ENCODE measurements at places on chromosomes 16 and 17.

DNA sequence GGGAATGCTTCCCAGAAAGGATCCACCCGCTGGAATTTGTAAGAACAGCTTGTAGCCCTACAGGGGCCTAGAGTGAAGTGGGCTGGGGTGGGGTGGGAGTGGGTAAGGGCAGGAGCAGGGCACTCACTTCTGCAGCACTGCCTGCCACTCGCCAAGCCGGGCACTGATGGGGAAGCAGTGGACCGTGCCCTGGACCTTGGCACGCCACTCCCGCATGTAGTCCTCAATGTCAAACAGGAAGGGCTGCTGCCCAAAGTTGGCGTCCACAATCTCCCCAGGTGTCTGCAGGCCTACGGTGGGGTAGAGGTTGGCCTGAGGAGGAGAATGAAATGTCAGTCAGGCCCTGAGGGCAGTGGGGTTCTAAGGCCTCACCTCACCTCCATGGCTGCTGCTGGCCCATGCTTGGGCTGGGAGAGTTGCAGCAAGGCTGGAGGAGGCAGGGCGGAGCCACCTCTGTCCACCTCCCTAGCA lies 15.7 kb upstream of the GFOD2 start:
- no peak for DNase-seq

- no peak for DNase-seq
Observed at GRCh38 chr17:19738073-19738449, 10.0 kb downstream of the ALDH3A1 start.

DNA sequence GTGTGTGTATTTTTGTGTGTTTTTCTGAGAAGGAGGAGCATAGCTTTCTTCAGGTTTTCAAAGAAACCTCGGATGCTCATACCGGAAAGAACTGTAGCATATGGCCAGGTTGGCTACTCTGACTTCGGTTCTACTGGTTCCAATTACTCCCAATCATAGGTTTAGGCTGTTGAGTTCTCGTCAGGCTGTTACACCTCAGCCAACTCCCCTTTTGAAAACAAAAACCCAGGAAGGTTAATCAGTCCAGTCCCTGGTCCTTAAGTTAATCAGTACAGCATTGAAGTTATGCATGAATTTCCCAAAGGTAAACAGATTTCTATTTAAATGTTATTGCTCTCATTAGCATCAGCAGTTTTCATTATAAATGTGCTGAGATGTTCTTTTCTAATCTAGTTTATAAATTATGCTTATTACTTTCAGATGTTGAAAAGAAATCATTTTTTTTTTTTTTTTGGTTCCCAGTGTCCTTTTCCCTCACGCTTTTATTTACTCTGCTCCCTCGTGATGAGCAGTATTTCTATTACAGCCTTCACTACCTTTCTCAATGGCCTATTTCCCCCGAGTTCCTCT lies 111.0 kb downstream of the NPIPB5 start:
- DNase-seq, result no peak

DNA sequence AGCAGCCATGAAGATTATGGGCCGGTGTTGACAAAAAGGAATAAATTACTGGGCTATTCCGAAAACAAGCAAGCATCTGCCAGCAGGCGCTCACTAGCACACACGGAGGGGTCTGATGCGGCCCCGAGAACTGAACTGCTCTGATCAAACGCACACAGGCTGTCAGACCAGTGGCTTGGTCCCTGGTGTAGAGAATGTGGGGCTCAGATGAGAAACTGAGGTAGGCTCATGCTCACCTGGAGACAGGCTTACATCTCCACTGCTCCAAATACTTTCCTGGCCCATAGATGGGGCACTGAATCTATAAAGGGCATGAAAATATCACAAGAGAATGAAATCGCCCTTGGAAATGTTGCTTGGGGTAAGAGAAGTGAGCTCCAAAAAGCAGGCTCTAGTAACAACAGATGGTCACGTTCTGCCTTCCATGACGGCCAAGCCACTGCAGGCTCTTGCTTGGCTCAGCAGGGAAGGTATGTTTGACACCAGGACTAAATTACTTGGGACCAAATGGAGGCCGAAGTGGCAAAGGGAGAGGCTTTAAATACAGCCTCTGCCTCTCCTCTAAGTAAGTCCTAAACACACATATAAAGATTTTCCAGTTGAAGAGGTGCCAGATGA lies 5.4 kb downstream of the ABR start:
- peak; percentile 53 for DNase-seq

DNA sequence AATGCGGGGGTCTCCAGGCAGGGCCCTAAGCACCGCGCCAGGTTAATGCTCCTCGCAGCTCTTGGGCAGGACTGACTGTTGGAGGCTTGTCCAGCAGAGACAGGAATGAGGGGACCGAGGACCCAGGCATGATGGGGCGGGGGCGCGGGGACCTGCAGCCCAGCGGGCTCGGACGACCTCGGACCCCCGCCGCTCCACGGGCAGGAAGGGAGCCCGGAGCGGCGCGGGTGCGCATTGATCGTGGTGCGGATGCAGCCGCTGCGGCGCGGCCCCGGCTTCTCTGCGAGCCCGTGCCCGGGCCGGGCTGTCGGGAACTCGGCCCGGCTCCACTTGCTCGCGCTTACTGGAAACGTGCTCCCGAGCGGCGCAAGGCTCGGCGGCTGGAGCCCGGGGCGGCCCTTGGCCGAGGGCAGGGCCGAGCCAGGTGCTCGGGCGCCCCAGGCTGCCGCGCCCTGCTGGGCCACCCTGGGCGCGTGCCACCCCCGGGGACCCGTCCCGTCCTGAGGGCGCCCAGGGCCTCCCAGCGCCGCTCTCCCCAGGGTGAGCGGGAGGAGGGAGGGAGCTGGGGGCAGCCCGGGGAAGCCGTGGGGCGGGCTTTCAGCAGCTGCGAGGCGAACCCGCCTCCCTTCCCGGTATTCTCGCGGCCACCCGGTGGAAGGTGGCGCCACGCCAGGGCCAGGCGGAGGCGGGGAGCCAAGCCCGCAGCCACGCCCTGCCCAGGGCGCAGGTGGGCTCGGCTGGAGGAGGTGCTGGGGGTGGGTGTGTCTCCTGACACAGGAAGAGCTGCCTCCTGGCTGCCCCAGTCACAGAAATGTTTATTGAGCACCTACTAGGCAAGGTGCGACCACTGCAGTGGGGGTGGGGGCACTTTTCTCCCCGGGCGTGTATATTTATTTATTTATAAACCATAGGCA lies 45.9 kb downstream of the SOCS3 start:
- DNase-seq, result peak; percentile 23

DNA sequence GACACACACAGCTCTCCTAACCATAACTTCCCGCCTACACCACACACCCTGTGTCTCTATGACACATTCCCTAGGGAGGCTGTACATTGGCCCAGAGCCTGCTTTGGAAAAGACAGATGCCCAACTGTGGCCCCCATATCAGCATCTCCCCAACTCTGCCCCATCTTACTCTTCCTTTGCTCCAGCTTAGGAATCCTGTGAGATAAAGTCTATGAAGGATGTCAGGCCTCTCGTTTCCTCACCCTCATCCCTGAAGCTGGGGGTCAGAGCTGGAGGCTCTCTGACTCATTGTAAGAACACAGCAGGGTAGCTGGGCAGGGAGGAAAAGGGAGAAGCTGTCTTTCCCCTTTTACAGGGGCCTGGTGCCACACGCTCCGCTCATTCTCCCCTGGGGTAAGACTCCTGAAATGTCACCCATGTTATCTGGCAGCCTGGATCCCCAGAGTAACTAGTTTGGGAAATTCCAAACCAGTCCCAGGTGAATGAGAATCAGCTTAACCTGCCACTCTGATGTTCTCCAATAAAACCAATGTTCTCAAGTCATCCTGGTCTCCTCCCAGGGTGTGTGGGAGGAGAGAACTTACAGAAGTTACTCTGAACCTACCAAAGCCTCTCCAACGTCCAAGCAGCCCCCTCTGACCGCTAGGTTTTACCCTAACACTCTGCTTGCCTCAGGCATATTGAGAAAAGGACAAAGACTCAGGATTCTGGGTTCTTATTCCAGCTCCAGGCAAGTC lies 2.8 kb downstream of the RAPGEFL1 start:
- DNase-seq, result peak; percentile 13

DNA sequence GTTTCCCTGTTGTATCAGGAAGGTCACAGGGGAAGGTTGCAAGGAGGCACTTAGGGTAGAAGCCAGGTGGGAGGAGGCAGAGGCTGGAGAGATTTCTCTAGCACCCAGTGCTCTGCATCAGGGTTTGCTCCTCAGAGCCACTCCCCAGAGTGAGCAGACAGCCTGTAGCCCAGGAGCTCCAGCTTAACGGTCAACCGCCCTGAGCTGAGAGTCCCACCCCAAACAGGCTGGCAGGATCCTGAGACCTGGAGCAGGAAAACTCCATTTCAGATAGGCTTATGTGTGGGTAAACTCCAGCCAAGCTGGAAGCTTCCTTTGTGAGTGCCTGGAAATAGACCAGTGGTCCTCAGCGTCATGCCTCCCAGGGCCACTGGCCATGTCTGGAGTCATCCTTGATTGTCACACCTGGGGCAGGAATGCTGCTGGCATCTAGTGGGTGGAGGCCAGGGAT lies 37.9 kb downstream of the MPRIP start:
- DNase-seq, result no peak

- DNase-seq, result no peak
Observed at GRCh38 chr16:17375461-17376304, 95.1 kb downstream of the XYLT1 start.

GRCh38 chr17:29588562-29589411 lies 661 bp downstream of the GIT1 start:
- no peak for DNase-seq

- no peak for DNase-seq
Observed at GRCh38 chr16:695355-696089, 5.3 kb upstream of the WDR24 start.

DNA sequence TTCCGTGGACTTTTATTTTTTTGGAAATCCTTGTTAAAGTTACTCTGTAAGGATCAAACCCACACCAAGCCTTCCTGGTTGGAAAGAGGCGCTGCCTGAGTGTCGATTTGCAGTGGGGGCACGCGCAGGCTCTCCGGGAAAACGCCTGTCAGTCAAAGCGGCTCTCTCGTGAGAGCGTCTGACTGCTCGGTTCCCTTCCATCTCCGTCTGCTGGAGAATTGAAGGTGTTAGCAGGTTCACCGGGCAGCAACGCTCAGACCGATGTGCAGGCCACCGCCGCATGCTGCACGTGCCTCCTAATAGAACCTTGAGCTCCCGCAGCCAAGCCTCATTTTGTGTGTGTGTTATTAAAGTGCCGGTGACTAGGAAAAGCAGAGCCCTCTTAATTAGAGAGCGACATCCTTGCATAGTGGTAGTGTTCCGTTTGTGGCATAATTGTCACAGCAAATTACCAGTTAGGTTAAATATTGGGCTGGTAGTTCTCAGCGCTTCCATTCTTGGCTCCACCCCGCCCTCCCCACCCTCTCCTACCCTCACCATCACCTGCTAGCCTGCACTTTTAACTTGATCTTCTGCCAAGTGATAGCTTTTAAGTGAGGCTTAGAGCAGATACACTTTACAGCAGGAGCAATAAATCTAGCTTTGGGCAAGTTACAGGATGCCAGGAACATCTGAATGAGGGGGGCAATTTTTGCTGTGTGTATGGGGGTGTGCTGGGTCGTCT lies 75.5 kb downstream of the RPA1 start:
- DNase-seq, result no peak

- no peak for DNase-seq
Observed at GRCh38 chr16:85657996-85658395, 30.8 kb downstream of the GINS2 start.

- no peak for DNase-seq
Observed at GRCh38 chr16:69093974-69094373, 11.5 kb upstream of the HAS3 start.

DNA sequence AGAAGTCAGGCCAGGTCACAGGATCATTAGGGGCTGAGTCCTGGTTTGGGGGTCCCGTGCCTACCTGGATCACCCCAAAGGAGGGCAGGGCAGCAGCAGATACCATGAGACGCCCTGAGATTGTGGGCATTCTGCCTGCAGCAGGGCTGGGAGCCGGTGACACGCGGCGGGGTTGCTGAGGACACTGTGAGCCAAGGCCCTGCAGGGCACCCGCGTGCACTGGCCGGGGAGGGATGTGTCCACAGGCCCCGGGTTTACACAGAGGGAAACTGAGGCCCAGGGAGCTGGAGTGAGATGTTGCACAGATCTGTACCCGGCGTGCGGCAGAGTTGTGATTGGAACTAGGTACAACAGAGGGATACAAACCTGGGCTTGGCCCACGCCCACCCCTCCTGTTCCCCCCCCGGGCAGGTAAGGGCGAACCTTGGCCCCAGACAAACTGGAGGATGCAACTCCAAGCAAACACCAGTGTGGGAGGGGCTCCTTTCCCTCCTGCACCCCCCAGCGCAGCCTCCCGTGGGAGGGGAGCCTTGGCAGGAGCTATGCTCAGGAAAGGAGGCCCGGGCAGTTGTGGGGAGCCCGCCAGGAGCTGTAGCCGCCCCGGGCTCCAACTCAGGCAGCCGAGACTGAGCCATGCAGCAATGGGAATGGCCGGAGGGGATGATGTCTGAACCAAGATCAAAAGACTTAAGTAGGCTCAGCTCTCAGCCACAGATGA lies 91.3 kb downstream of the ENGASE start:
- no peak for DNase-seq

DNA sequence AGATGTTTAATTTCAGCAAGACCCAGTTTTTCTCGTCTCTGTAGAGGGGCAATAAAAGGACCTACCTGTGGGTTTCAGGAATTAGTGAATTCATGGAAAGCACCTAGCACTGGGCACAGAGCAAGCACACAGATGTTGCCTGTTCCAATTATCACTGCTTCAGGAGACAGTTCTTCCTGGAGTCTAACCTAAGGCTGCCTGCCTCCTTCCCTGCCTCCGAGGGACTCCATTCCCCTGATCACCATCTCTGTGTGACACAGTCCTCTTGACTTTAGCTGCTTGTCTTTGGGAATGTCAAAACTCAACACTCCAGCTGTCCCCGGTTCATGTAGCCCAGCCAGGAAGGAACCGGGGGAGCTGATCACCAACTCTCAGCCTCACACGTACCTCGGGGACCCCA lies 474.9 kb downstream of the SLC39A11 start:
- DNase-seq, result no peak

GRCh38 chr17:37650419-37651003 lies 7.3 kb upstream of the DDX52 start:
- no peak for DNase-seq

DNA sequence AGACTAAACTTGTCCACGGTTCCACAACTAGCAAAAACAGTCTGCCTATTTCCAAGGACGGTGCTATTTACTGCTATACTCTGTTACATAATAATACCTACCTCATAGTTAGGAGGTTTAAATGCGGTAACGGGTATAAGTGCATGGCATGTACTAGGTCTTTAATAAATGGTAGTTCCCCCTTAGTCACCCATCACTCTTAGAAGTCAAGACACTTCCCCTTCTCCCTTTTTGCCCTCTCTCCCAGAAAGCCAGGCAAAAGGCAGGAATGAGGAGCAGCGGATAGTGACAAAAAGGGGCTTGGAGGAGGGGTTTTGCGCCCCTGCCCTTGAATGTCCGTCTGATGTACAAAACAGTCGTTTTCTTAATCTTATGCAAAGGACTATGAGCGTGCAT lies 1.1 kb upstream of the LSM12 start:
- DNase-seq, result no peak

Measured in NCI-H1694 (cell line).